ENCODE measurements at places on chromosomes 6 and 20.

- DNase-seq = no peak
Measured at GRCh38 chr6:13446381-13446780, 41.0 kb downstream of the GFOD1 start.

DNA sequence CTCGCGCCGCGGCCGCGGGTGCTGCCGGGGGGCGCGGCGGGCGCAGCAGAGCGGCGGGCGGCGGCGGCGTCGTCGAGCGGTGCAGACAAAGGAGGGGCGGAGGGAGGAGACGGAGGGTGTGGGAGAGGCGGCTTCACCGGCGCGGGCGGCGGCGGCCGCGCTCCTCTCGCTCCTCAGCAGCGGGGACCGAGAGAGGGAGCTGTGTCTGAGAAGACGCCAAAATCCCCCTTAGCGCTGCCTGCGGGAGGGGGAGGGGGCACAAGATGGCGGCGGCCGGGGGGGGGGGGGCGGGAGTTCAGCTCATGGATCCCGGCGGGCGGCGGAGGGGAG, 296 bp downstream of the ADNP start:
- DNase-seq = no peak

GRCh38 chr6:127124172-127124571, 5.7 kb downstream of the RSPO3 start:
- no peak for DNase-seq

DNA sequence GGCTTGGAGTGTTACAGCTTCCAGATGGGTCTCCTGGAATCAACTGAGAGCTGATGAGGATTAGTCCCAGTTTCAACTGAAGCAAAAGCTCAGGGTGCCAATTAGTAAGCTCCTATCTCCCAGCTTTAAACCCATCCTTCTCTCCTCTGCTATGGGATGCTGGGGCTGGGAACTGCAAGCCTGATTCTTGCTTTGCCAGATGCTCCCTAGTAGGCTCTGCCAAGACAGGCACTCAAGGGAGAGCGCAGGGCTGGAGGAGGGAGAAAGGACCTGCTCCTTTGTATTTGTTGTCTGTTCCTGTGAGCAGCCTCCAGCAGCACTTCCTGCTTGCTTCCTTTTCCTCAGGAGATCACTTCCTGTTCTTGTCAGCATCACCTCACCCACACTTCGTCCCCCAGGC, 309.7 kb downstream of the KIF16B start:
- no peak for DNase-seq

GRCh38 chr20:1130847-1131246, 12.4 kb downstream of the PSMF1 start:
- DNase-seq = no peak

DNA sequence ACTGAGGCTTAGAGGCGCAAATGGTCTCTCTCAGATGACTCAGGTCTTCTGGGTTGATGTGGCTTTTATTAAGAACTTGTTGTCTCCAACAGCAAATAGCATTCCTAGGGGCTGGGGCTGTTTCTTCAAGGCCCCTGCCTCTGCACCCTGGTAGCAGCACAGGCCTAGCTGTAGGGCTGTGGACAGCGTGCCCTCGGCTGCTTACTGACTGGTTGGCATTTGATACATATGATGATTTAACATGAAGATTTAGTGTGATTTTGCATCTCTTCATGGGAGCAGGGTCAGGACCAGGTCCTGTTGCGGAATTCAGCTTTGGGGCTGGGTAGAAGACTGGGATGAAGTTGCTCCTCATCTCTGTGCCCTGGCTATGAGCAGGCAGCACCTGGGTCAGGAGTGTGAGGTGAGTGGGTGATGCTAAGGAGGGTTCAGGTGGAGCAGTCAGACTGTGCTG, 24.3 kb upstream of the IER3 start:
- DNase-seq = no peak

- DNase-seq = no peak
Measured at GRCh38 chr6:148565321-148565926, 181.4 kb upstream of the UST start.

DNA sequence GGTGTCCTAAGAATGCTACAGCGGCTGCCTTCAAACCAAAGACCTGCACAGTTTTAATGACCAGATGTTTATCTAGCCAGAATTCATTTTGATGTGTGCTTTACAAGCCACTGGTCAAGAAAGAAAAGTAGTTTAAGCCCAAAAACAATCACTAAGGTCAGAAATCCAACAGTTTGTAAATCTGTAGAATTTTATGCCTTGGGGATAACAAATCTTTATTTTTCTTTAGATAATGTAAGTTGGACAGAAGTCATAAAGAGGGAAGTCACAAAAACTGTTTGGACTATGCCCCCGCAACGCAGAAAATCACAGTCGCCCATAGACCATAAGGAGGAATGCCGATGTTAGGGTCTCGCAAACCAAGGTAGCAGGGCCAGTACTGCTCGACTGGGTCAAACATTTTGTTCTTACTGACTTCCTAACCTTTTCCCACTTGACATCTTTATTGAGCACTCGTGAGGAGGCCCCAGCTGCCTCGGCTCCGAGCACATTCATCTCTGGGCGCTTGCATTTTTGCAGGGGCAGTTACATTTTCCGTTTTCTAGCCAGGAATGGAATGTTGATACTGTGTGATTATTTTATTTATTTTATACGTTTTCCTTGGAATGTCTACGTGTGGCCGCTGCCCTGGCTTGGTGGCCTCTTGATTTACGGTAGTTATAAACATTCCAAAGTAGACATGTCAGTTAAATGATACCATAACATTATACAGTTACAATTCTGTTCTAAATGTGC, 56.7 kb upstream of the APCDD1L start:
- no peak for DNase-seq

GRCh38 chr6:139877828-139878405, 503.5 kb upstream of the CITED2 start:
- no peak for DNase-seq

- DNase-seq = no peak
Measured at GRCh38 chr20:47361057-47361915, 4.8 kb upstream of the ZMYND8 start.

GRCh38 chr6:2460216-2460745, 214.9 kb upstream of the GMDS start:
- no peak for DNase-seq

DNA sequence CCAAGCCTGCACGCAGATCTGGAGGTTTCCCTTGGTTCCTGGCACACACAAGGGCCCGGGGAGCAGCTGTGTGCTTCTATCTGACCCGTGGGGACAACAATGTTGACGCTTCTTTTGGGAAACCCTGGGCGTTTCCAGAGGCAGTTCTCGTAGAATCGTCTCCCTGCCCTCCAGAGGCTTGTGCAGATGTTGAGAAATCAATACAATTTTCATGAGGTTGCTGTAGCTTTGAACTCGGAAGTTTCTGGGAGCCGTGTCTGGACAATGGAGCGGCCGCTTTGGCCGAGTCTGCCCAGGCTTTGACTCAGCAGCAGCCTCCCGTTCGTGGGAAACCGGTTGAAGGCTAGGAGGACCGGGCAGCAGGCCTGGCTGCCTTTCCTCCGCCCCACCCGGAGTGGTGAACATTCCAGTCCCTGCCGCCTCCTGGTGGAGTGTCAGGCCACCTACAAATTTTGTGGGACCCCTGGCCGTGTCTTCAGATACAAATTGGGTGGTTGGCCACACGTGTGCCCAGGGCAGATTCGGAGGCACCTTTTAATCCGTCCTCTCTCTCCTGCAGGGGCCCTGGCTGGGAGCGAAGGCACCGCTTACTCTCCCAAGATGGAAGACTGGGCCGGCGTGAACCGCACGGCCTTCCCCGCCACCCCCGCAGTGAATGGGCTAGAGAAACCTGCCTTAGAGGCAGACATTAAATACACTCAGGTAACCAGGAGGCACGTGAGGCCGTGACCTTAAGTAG, 2.7 kb downstream of the PAX1 start:
- DNase-seq = no peak

- DNase-seq = no peak
Measured at GRCh38 chr6:37580176-37580955, 80.7 kb upstream of the CCDC167 start.

DNA sequence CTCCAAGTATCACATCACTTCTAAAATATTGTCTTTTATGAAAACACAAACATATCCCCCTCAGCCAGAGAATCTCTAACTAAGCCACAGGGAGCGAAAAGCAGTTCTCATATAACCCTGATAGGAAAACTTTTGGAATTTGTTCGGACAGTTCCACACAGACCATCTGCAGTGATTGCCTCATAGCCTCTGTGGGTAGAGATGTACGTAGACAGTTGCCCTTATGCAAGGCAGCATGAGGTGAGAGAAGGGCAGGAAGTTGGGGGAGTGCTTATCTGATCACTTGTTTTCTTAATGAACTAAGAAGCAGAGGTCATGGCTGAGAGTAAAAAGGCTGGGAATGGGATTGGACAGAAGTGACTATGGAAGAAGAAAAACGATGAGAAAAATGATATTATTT, 39.6 kb downstream of the SLC23A2 start:
- peak; percentile 12 for DNase-seq

DNA sequence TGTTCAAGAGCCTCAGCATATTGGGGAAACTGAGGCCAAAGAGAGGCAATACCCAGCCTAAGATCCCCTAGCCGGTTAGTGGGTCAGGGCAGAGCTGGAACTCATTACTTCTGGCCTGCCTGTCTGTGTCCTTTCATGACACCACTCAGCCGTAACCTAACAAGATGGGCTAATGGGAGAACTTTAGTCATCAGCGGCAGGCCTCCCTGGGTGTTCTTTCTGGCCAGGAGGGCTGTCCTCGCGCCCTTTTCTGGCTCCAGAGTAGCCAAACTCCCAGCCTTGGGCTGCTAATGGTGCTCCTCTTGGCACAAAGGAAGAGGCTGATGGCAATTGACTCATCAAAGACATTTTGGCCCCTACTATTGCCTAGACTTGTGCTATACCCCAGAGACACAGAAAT, 76.6 kb downstream of the NCR2 start:
- no peak for DNase-seq

DNA sequence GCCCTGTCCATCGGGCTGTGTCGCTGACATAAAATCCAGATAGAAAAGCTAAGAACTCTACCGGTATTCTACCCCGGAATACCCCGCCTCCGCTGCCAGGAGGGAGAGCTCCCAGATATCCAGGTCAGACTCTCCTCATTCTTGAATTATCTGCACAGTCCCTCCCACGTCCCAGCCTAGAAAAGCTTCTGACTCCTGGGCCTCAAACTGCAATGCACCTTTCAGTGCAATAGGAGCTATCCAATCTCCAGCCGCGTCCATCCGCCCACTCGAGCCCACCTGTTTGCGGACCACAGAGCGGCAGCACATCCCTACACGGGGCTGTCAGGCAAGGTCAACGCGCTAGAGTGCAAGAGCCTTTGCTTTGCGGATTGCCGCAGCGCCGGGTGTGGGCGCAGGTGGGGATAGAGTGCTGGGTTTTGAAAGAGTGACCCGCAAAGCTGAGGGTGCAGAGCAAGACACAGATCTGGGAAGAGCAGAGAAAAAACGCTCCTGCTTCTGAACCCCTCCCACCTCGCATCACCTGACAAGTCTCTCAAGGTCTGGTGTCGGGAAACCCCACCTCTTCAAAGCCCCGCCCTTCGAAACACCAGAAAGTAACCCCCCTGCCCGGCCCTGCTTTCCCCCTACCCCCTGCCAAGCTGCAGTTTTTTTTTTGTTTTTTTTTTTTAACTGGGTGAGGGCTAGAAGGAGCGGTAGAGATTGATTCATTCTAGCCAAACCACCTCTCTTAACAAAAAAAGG, 1.3 kb downstream of the TAPBP start:
- peak; percentile 75 for DNase-seq

- DNase-seq = no peak
Measured at GRCh38 chr20:41649489-41649888, 31.3 kb upstream of the CHD6 start.

DNA sequence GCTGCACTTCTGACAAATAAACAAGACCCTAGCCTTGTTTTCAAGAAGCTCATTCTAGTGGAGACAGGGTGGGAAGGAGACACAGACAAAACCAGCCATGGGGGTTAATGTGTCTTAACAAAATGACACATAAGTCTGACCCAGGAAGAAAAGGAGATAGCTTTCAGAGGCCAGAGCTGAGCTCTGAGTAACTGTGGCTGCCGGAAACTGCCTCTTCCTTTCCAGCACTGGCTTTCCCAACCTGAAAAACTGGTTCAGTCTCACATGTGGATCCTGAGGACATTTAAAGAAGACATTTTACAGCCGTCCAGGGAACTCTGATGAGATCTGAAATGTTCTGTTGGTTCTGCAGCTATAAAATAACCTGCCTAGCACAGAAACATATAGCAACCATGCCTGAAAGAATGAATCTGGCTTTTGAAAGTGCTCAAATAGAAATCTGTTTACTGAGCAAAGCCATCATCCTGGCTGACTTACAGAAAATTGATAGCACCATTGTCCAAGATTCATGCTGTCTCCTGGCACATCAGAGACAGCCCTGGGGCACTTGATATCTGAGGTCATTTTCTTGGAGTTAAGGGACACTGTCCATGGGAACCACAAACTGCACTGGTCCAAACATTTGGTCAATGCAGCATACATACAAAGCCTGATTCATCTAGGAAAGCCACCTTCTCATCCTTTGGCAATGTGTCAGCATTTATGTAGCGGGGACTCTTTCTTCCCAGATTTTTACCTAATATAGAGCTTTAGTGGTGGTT, 83.2 kb upstream of the PAX1 start:
- no peak for DNase-seq

DNA sequence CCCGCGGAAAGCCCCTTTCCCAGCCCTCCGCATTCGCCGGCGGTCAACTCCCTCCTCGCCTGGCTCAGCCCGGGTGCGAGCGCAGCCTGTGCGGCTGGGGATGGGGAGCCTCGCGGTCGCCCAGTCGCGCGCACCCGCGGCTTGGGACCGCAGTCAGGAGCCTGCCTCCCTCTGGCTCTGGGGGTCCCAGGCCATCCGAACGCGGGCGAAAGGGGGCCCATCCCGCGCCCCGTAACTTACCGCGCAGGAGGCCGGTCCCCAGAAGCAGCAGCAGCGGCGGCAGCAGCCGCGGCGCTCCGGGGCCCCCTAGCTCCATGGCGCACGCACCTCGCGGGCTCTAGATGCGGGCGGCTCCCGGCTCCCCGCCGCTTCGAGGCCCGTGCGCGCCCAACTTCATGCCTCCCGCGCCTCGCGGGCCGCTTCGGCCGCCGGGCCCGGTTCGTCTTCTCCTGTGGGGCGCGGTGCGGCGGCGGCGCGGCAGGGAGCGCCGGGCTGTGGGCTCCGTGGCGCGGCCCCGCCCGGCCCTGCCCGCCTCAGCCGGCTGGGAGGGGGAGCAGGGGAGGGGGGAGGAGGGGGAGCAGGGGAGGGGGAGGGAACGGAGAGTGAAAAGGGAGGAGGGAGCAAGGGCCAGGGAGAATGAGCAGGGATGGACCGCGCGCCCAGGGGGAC, at the start of gene CHRNA4:
Gene CHRNA4 (minus strand): TSS at position 500 of the 669 bp plus-strand sequence. CDS start 184 bp downstream, at position 316.
- DNase-seq = no peak

DNA sequence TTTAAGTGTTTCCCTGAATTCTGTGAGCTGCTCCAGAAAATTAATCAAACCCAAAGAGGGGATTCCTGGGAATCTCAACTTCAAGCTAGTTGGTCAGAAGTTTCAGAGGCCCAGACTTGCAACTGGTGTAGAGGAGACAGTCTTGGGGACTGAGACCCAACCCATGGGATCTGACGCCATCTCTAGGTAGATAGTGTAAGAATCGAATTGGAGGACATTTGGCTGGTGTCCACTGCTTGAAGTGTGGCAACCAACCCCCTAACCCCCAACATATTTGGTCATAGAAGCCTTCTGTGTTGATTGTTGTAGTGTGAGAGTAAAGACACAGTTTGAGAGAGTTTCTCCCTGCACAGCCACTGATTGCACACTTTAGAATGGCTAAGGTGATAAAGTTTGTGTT, 103.5 kb upstream of the CARMIL1 start:
- no peak for DNase-seq

Measured in stimulated activated CD4-positive, alpha-beta T cell treated with anti-CD3 and anti-CD28 coated beads, Interleukin-1b, Interleukin-23, amount 100 ng/mL, for 4 hours (primary cell).